ENCODE measurements at places on chromosomes 2 and 18.
A peak's percentile ranks its signal among the peaks of the same experiment; 100 is the strongest.

- DNase-seq: no peak
Measured at GRCh38 chr18:5979971-5980457, 84.7 kb upstream of the TMEM200C start.

DNA sequence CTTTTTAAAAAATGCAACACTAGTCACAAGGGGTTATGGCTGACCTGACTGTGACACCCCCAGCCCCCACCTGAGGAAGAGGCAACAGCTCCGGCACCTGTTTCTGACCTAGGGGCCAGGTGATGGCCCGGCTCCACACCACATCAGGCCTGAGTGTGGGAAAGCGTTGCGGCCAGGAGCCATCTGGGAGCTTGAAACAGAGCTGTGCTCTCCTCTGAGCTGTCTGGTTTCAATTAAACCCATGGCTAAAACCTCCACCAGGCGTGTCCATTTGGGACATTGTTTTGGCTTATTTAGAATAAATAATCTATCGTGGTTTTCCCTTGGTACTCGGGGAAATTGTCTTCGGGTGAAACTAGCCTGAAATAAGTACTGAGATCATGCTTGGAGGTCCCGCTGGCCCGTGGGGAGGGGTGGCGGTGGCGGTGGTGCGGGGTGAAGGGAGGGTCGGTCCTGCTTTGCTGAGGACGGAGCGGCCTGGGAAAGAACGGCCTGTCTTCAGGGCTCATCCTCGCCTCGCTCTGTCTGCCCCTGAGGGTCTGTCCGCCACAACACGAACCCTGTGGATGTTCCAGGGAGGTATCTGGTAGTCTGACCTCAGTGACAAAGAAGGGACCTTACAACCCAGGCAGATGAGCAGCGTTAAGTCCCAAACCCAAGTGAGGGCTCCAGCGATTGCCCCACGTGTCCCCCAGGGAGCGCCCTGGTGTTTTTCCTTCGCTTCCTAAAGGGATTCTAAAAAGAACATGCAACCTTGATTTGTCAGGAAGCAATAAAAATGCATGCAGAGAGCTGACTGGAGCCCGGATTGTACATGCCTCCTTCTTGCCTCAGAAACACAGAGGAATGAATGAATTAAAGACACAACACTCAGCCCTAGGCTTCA lies 58.7 kb downstream of the IL1RL2 start:
- no peak for DNase-seq

- DNase-seq: no peak
Measured at GRCh38 chr2:186653511-186653910, 40.3 kb upstream of the FAM171B start.

- no peak for DNase-seq
Measured at GRCh38 chr2:112733456-112733855, 12.6 kb downstream of the NT5DC4 start.

- no peak for DNase-seq
Measured at GRCh38 chr2:47050762-47051161, 104.3 kb downstream of the STPG4 start.

DNA sequence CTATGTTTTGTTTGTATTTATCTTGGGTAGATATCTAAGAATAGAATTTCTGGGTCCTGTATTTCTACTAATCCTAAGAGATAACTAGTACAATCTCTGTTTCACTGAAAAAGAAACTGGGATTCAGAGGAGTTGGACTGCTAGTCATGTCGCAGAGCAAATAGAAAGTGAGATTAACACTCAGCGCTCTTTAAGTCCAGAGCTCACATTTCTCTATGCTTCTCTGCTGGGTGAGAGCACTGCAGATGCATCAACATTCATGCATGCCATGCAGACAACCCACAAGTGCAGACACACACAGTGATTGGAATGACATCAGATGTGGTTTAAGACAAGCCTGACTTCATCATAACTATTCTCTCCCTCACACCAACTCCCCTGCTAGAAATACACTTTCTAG lies 563.8 kb downstream of the TDRD15 start:
- no peak for DNase-seq

DNA sequence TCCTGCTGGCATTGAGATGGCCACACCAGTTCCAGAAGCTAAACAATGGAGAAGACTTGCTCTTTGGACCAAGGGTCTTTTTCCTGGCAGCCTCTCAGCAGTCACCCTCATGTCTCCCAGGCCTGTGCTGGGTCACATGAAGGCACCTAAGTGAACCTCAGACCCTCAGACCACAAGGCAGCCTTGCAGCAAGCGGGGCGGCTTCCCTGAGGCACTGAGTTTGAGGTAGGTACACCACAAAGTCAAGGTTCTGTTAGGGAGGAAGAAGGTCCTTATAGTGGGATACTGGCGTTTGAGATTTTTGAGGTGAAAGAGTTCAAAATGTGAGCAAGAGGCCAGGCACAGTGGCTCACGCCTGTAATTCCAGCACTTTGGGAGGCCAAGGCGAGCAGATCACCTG lies 8.5 kb upstream of the PRELID3A start:
- DNase-seq: no peak

DNA sequence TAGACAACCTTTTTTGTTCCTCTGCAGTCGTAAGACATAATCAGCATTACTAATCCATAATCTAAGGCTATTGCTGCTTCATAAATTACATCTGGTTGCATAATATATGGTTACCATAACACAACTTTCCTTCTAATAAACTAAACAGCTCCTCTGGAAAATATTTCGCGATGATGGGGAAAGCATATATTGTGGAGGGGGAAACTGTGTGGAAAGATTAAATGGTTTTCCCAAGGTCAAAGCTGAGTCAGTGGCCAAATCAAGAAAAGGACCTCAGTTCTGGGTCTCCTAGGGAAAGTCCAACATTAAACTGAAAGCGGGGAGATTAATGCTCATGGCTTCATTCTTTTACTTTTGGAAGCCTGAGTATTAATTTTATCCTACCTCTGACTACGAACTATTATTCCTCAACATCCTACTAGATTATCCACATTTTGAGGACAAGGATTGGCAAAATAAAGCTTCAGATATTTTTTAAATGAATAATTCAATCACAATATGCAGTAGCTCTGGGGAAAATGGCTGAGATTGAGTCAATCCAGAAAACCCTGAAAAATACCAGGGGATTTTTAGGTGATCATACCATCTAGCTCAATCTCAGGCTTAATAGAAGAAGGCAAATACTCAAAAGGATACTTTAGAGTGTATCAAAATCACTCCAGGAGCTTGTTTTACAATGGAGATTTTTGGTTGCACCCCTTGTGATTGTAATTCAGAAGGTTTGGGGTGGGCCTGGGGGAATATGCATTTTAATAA lies 33.8 kb upstream of the STK17B start:
- no peak for DNase-seq

- DNase-seq: no peak
Measured at GRCh38 chr2:25738383-25739343, 65.3 kb upstream of the DTNB start.

GRCh38 chr2:209806318-209806717 lies 34.7 kb downstream of the UNC80 start:
- DNase-seq: no peak

- no peak for DNase-seq
Measured at GRCh38 chr2:200092235-200092634, 136.9 kb downstream of the MAIP1 start.

GRCh38 chr2:100394111-100394641 lies 23.3 kb downstream of the CHST10 start:
- no peak for DNase-seq

DNA sequence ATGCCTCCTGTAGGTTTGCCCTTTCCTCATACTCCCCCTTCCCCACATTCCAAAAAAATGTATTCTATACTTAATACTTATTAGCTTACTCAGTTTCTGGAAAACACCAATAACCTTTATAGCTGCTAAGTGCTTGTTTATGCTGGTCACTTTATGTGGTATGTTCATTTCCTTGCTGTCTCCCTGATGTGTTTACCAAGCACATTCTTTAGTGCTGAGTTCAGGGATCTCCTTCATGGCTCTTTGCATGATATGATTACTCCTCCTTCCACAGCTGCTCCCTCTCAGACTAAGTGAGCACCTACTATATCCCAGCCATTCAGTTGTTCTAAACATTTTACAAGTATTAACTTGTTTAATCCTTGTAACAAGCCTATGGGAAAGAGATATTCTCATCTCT lies 698.3 kb upstream of the FANCL start:
- peak; percentile 39 for DNase-seq

DNA sequence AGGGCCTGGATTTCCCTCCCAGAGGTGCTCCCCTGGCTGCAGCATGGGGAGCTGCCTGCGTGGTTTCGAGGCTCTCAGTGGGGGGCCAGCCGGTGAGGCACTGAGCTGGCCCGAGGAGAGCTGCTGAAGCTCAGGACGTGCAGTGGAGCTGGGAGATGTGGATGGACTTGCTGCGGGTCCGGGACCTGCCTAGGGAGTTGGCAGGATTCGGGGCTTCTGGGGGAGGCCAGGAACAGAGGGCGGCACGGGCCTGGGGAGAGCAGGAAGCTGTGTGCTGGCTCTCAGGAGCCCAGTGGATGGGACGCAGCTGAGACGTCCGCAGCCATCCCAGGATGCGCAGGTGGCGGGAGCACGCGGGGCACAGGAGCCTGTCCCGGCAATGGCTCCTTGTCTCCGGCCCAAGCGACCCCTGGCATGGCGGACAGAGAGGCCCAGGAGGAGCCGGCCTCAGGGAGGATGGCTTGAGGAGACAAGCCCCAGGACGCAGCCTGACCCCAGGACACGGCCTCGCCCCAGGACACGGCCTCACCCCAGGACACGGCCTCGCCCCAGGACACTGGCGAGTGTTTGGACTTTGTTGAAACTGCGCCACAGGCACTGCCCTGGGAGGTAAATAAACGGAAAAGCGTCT lies 116.1 kb downstream of the NFATC1 start:
- no peak for DNase-seq

- no peak for DNase-seq
Measured at GRCh38 chr2:237895544-237896506, 36.4 kb downstream of the RAMP1 start.

DNA sequence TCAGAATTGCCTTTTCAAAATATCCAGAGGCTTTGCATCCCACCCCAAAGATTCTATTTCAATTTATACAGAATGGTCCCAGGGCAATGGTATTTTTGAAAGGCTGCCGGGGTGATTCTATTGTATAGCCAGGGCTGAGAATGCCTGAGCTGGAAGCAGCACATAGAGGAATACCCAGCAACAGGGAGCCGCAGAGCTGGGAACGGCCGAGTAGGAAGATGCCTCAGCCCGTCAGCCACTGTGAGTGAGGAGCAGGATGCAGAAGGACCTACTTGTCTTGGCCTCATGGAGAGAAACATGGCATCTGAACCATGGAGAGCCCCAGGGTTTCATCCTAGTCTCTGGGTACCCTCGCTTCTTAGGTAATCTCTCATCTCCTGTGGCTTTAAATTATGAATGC lies 170.8 kb upstream of the FHL2 start:
- no peak for DNase-seq

- no peak for DNase-seq
Measured at GRCh38 chr2:231483398-231484329, 19.4 kb upstream of the NCL start.

DNA sequence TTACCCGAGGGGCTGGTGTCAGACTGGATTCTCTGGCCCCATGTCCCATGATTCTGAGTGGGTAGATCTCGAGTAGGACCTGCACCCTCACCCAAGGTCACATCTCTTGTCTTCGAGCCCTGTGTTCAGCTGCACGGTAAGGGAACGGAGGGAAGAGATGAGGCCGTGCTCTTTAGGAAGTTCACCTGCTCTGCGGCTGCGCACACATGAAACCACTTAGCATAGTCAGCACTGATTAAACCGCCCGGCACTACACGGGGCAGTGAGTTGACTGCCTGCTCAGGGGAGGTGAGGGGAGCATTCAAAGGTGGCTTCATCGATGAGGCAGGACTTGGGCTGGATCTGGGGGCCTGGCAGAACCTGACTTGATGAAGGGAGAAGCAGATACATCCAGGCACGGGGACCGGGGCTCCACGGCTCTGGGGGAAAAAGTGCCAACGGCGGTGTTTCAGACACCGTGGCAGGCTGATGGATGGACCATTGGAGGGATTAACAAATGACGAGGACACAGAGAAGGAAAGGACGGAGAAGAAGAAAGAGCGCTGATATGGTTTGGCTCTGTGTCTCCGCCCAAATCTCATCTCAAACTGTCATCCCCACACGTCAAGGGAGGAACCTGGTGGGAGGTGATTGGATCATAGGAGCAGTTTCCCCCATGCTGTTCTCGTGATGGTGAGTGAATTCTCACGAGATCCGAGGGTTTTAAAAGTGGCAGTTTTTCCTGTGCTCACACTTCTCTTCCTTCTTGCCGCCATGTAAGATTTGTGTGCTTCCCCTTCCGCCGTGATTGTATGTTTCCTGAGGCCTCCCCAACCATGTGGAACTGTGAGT lies 248.6 kb downstream of the CYP26B1 start:
- DNase-seq: no peak

GRCh38 chr2:17757321-17757720 lies 3.4 kb downstream of the GEN1 start:
- no peak for DNase-seq

Data from epithelial cell of prostate (primary cell).